ENCODE measurements at places on chromosomes 6 and 20. TPM values are rescaled to one million over a fixed set of nuclear protein-coding genes. Genes with fewer than 3 reads are reported as not detected.

Gene ARFGEF3
- total RNA-seq, result 0.15 TPM

Gene DHX35
- 9.7 TPM for total RNA-seq

Gene SGK2
- not detected for total RNA-seq

Gene ENTPD6
- 36.1 TPM for total RNA-seq

Gene NTSR1
- not detected for total RNA-seq

Gene EPM2A
- total RNA-seq, result 4.6 TPM

Gene CTSZ
- total RNA-seq, result 49.0 TPM

Gene LY6G6F
- not detected for total RNA-seq

Gene AVP
- total RNA-seq, result not detected

Gene SYNDIG1
- not detected for total RNA-seq

Gene MLIP
- total RNA-seq, result not detected

Gene ADGB
- total RNA-seq, result not detected

Gene MUC22
- total RNA-seq, result not detected

Gene ARMH2
- total RNA-seq, result 1.6 TPM

Gene C6orf132
- total RNA-seq, result 0.07 TPM

Gene MMP24
- total RNA-seq, result 0.12 TPM

Gene STX11
- total RNA-seq, result 27.5 TPM

Gene TCP11
- not detected for total RNA-seq

Gene ATP6V1G2
- total RNA-seq, result 1.4 TPM

Gene SLC2A10
- total RNA-seq, result not detected

Gene SLPI
- total RNA-seq, result 0.64 TPM

Gene LST1
- 171 TPM for total RNA-seq

Gene KCNK16
- total RNA-seq, result not detected

Gene TAGAP
- 43.7 TPM for total RNA-seq

Gene PLCB4
- total RNA-seq, result not detected

Gene MATN4
- 6.7 TPM for total RNA-seq

Gene RIPOR2
- 214 TPM for total RNA-seq

Measured in T-helper 1 cell treated with Interleukin-12 subunit alpha and Interleukin-12 subunit beta and Interleukin-4 antibody, amounts not matched to agents 30 ng/mL and 1 ng/mL, for 36 hours (primary cell).